ENCODE measurements at places on chromosomes 12 and 14.

- DNase-seq, result no peak
Measured at GRCh38 chr12:29164477-29165393, 15.7 kb downstream of the FAR2 start.

DNA sequence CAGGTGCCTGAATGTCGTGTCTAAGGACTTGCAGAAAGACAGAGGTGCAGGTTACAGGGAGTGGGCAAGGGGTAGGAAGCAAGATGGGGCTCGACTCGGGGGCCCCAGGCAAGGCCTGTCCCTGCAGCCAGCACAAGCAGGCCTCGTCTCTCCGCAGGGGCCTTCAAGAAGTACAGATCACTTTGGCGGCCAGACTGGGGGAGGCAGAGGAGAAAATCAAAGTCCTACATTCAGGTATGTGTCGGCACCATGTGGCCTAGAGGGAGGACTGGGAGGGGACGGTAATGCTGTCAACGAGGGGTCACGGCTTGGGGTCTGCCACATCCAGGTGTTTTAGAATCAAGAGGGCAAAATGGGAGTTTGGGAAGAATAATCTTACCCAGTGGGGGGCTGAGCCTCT lies 73.7 kb downstream of the PHETA1 start:
- no peak for DNase-seq

DNA sequence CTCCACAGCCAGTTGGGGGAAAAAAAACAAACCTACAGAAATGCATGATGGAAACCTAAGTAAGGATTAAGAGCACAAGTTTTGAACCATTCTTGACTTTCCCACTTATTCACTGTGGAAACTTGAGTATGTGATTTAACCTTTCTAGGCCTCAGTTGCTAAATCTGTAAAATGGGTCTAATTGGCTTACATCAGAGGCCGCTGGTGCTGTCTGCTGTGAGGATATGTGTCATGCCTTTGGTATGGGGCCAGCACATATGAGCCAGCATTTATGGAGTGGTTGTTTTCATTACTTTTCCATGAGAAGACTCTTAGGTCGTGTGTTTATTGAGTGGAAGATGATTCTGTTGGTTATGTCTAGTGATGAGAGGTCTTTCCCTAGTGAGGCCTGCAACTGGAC lies 102.4 kb downstream of the ESR2 start:
- DNase-seq, result no peak

GRCh38 chr12:10142976-10143589 lies 13.1 kb upstream of the CLEC7A start:
- DNase-seq, result no peak

DNA sequence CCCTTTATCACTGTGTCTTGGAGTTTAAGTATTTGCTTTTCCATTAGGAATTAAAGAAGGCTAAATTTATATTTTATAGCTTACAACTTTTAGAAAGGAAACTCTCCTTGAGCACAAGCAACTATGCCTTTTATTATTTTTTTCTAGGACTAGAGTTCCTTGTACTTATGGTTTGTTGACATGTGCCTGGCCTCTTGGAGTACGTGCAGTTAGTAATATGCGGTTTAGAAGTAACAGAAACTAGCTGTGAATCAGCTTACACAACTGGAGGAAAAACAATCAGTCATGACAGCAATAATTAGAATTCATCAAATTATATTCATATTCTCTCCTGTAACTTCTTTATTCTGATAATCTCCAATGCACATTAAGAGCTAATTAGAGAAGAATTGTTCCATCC lies 428.7 kb downstream of the AEBP2 start:
- DNase-seq, result no peak

DNA sequence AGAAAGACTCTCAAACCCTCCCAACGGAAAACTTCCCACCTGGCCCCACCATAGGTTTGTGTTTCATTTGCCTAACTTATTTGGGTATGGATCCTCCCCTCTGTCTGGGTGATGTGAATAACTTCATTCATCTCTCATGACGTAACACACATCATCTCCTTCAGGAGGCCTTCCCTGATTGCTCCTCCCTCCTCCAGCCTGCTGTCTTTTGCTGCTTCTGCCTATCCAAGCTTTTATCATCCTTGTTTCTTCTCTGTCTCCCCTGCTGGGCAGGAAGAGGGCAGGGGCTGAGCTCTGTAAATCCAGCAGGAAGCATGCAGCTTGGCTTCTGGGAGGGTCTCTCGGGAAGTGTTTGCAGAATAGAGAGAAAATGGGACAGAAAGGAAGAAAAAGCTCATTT lies 766.0 kb upstream of the TBX3 start:
- DNase-seq, result no peak

GRCh38 chr12:107335802-107336570 lies 242.6 kb upstream of the CRY1 start:
- DNase-seq, result no peak

DNA sequence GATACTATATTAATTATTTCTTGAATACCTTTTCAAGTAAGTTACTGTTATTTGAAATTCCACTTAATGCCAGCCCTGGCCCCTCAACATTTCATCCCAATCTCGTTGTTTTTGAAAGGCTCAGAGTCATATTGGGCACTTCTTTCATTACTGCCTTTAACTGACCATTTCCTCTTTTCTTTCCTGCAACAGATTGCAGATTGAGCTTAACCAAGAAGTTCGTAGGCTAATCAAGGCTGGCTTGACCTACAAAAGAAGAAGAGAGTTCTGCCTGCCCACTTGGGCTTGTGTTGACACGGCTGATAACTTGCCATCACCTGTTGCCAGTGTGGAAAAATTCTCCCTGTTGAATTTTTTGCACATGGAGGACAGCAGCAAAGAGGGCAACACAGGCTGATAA lies 91.0 kb downstream of the FLRT2 start:
- no peak for DNase-seq

DNA sequence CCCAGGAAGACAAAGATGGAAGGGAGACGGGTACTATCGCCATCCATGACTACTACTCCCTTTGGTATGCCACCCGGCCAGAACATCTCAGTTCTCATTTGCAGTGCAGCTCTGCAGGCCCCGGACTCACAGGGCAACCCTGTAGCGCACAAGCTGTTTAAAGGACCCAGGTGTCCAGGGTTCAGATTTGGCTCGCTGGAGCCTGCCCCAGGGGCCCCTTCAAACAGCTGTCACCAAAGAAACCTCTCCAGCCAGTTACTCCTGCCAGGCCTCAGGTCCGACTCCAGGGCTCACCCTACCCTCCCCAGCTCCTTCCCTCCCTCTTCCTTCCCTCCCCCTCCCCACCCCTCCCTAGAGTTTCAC lies 5.5 kb upstream of the CHD4 start:
- no peak for DNase-seq

- DNase-seq, result no peak
Measured at GRCh38 chr12:132429602-132429945, 60.4 kb upstream of the FBRSL1 start.

GRCh38 chr12:104357421-104357952 lies 53.9 kb downstream of the EID3 start:
- DNase-seq, result no peak

DNA sequence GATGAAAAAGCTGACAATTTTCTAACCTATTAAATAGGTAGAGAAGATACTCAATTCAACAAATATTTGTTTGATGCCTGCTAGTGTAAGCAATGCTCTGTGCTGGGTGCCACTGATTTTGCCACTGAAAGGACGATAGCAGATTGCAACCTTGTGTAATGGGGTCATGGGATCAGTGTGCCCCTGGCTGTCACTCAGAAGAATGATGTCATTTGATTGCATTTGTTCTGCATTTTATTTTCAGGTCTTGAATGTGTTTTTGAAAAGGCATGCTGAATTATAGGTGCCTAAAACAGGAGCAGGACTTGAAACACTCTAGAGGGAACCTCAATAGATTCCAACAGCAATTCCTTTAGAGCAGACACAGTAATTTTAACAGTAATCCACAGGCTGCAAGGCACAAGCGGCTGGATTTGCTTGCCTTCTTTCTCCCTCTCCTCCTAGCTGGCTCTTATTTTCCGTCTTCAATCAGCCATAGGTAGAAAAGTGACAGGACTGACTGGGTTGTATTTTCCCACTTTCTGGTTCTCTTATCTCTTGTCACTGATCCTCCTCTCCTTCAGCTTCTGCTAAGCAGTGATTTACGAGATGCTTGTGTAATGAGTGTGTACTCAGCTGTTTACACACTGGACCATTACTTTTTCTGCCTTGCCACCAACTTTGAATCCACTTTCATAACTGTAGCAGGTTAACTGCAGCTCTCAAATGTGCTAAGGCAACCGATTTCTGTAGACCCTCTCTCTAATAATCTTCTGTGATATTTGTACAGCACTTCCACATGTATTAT lies 4.1 kb downstream of the PLXNC1 start:
- DNase-seq, result no peak

Data from coronary artery (tissue), 2 donors.